ENCODE measurements at places on chromosomes 16 and 17.

GRCh38 chr17:73018599-73018998, 73.9 kb downstream of the SLC39A11 start:
- DNase-seq = no peak

- no peak for DNase-seq
Observed at GRCh38 chr17:75039238-75039637, 7.5 kb downstream of the ATP5PD start.

DNA sequence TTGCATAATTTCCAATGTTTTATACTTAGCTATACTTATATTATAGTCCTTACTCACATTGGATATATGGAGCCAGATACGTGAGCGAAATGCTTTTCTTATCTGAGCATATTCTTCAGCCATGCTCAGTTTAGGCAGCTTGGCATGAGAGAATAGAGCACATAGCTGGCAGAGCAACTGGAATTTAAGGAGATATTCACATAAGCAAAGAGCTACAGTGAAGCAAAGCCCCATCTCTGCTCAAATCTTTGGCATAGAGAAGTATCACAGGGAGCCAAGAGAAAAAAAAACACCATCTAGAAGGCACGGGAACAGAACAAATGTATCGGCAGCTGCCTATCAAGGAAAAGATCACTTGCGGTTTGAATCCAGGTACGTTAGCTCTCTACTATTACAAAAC, 734.2 kb upstream of the KIF2B start:
- no peak for DNase-seq

DNA sequence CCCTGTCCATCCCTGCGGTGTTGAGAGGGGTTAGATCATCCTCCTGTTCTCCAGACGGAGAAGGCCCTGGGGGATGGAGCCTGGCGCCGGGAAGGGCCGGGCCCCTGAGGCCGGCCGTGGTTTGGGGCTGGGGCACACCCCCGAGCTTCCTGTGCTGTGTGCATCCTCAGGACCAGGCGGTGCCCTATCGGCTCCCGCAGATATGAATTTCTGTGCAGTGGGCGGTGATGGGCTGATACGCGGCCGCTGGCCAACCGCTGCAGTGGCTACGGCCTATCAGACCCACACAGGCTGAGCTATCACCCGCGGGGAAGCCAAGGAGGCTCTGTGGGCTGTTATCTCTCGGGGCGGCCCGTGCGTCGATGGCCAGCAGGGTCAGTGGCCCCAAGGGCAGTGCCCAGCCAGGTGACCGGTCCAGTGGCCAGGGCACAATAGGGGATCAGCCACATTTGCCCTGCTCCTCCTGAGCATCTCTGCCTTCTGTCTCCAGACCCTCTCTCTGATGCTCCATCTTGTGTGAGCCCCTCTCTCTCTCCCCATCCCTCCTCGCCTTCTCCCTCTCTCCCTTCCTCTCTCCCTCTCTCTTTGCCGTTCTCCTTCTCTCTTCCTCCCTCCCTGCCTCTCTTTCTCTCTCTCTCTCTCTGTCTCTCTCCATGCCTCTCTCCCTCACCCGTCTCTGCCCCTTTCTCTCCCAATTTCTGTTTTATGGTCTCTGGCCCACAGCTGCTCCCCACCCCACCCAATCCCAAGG, 38.7 kb downstream of the ZFPM1 start:
- DNase-seq = no peak

DNA sequence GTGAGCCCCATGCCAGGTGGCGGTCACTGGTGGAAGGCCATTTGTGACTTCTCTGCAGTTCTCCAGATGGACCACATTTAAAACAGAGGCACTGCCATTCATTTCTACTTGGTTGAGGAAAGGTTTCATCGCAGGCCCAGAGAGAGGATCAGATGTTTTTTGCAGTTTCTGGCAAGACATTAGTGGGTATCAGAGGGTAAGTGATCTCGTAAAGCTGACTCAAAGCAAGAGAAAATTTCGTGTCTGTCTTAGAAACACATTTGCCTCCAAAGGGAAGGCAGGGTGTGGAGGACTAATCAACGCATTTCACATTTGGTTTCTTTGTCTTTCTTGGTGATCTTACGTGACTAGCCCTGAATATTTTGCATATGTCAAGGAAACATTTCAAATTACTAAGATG, 81.8 kb downstream of the PRKCB start:
- DNase-seq = no peak

- DNase-seq = no peak
Observed at GRCh38 chr17:75751676-75752404, 13.2 kb downstream of the GALK1 start.

DNA sequence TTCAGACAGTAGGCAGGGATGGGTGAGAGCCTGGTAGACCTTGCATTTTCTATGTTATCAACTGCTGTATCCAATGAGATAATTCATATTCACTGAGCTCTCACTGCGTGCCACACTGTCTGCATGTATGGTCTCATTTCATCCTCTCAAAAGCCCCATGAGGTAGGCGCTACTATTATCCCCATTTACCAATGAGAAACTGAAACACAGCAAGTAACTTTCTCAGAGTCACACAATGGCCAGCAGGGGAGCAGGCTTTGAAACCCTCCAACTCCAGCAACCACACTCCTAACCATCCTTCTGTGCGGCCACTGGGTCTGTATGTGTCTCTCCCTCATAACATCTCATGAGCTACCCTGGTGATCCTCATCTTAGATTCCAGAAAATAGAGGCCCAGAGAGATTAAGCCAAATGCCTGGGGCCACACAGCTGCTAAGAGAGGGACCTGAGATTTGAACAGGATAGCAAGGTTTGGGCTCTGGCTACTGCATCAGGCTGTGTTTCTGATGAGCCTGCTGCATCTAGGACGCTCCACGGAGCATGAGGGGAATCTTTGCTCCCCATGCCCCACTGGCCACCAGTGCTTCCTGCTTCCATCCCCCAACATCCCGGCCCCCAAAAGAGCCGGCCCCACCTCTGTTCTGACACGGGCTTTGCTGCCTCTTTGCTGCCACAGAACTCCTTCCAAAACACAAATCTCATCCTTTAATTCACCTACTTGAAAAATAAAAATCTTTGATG, 3.2 kb downstream of the CCR7 start:
- no peak for DNase-seq

- no peak for DNase-seq
Observed at GRCh38 chr17:60713608-60714007, 36.0 kb downstream of the BCAS3 start.

DNA sequence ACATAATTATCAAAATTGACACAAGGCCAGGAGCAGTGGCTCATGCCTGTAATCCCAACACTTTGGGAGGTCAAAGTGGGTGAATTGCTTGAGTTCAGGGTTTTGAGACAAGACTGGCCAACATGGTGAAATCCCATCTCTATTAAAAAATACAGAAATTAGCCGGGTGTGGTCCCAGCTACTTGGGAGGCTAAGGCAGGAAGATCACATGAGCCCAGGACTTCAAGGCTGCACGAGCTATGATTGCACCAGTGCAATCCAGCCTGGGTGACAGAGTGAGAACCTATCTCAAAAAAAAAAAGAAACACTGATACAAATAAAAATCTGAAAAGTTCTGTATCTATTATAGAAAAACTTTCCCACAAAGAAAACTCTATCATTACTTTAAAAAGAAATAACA, 15.5 kb downstream of the MYH10 start:
- DNase-seq = no peak
